ENCODE measurements at places on chromosomes 4 and X. TPM values are rescaled to one million over a fixed set of nuclear protein-coding genes. Genes with fewer than 3 reads are reported as not detected.

The CYBB gene
- 0.25 TPM for total RNA-seq

The OTUD6A gene
- not detected for total RNA-seq

The GAB1 gene
- 0.34 TPM for total RNA-seq

The MSX1 gene
- 0.61 TPM for total RNA-seq

The TEC gene
- 4.2 TPM for total RNA-seq

- H3K4me1 ChIP-seq = no peaks in the 10 kb centered on the region
- H3K4me3 ChIP-seq = no peak overlapping the region
- H3K27me3 ChIP-seq = no peaks in the 10 kb centered on the region
- no peak for DNase-seq
- H3K27ac ChIP-seq = no peak overlapping the region
- H3K36me3 ChIP-seq = no peaks in the 10 kb centered on the region
Observed at GRCh38 chrX:68232206-68232605, 201.1 kb downstream of the OPHN1 start.

DNA sequence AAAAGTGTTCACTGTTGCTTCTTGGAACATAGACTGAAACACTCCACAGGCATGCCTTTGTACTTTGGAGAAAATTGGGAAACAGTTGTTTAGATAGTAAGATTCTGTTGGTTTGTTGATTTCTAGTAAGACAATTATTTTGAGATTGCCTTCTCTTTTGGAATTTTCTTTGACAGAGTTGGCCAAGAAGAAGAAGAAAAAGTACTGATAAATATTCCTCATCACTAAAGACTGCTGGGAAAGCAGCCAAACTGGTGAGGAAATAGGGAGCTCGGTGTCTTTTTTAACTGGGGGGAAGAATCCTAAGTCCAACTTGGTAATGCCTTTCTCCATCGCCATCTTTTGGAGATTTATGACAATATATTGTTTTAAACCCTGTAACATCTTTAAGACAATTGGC is 370.7 kb downstream of the GPAT3 start:
- H3K27me3 ChIP-seq = no peaks in the 10 kb centered on the region
- H3K4me1 ChIP-seq = no peaks in the 10 kb centered on the region
- H3K4me3 ChIP-seq = no peak overlapping the region
- no peak overlapping the region for H3K27ac ChIP-seq
- no peaks in the 10 kb centered on the region for H3K36me3 ChIP-seq

- no peaks in the 10 kb centered on the region for H3K27me3 ChIP-seq
- no peaks in the 10 kb centered on the region for H3K36me3 ChIP-seq
- H3K4me1 ChIP-seq = no peaks in the 10 kb centered on the region
- no peak for DNase-seq
Observed at GRCh38 chrX:29318012-29318411, 730.8 kb downstream of the IL1RAPL1 start.

DNA sequence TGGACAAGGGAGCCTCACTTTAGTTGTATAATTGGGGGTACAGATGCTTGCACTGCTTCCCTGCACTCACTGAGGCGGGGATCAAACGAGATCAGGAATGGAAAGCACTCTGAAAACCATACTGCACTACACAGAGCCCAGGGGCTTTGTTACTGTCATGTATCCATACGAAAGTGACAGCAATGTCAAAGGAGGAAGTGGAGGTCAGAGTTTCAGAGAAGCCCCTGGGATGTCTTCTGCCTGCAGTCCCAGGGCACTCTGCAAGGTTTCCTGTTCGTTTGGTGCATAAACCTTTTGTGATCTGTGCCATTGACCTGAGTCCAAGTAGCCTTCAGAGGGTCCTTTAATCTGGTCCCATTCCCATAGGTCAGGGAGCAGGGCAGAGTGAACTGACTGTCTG is 31.2 kb downstream of the RNF175 start:
- H3K27me3 ChIP-seq = peaks cover 1% of the 10 kb centered on the region
- DNase-seq = no peak
- H3K4me1 ChIP-seq = peaks cover 6% of the 10 kb centered on the region

DNA sequence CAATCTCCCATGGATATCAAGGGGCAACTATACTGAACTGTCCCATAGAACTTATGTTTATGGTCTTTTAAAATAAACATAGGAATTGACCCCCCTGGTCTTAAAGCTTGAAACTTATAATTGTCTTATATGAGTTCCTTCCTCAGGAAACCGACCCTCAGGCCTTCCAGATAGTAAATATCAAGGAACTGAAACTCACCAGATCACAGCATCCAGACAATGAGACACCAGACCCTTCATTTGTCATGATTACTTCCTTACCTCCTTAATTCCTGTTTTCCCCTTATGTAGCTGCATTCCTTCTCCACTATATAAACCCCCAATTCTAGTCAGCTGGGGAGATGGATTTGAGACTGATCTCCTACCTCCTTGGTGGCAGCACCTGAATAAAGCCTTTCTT is 94.8 kb upstream of the GRPR start:
- no peaks in the 10 kb centered on the region for H3K27me3 ChIP-seq
- no peaks in the 10 kb centered on the region for H3K36me3 ChIP-seq
- no peak overlapping the region for H3K27ac ChIP-seq
- no peak for DNase-seq
- H3K4me3 ChIP-seq = no peak overlapping the region

DNA sequence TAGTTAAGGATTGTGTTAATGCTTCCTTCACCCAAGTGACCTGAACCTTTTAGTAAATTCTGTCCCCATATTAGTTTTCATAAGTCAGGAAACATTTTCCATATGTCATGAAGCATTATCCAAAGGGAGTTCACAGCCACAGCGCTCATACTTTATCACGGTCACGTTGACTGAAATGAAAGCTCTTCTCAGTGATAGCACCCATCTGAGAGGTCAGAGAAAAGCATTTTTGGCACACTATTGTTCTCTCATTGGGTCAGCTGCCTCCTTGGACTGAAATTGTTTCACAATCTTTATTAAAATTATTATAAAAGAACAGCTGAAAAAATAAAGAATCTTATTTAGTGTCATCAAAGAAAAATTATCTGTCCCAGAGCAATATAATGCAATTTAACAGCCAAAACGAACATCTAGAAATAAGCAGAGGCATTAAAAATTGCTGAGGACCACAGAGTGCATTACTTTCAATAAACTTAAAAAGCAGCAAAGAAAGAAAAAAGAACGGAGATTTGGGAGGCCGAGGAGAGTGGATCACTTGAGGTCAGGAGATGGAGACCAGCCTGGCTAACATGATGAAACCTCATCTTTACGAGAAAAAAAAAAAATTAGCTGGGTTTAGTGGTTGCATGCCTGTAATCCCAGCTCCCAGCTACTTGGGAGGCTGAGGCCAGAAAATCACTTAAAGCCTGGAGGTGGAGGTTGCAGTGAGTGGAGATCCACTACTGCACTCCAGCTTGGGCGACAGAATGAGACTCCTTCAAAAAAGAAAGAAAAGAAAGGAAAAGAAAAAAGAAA is 680.8 kb upstream of the FAM241A start:
- H3K27me3 ChIP-seq = no peaks in the 10 kb centered on the region
- H3K36me3 ChIP-seq = no peaks in the 10 kb centered on the region
- H3K4me3 ChIP-seq = no peak overlapping the region
- DNase-seq = no peak

DNA sequence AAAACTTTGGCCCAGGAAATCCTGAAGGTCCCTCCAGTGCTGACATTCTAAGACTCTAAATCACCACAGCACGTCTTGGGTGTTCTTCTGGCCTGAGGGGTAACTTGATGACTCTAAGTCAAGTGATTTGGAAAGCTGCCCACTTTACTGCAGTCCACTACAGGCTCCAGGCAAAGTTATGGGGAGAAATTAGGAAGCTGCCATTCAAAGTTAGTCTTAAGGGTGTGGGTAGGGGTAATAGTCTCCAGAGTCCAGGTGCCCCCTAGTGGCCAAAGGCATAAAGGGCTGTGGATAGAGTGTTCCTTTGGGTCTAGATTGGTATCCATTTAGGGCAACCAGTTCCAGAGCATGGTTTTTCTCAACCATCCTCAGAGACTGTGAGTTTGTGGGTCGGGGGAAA is 38.7 kb upstream of the SLC16A2 start:
- DNase-seq = peak; percentile 75
- no peaks in the 10 kb centered on the region for H3K4me1 ChIP-seq
- H3K4me3 ChIP-seq = no peak overlapping the region
- no peak overlapping the region for H3K27ac ChIP-seq
- no peaks in the 10 kb centered on the region for H3K27me3 ChIP-seq
- H3K36me3 ChIP-seq = no peaks in the 10 kb centered on the region

GRCh38 chrX:275476-275966 is 5.7 kb upstream of the PLCXD1 start:
- H3K36me3 ChIP-seq = no peaks in the 10 kb centered on the region
- H3K4me3 ChIP-seq = peak overlapping the region; percentile 74
- DNase-seq = no peak
- H3K27me3 ChIP-seq = no peaks in the 10 kb centered on the region
- peaks cover 14% of the 10 kb centered on the region for H3K4me1 ChIP-seq

GRCh38 chrX:102934624-102935023 is 2.4 kb upstream of the RAB40AL start:
- no peaks in the 10 kb centered on the region for H3K27me3 ChIP-seq
- no peak overlapping the region for H3K27ac ChIP-seq
- DNase-seq = peak; percentile 41
- no peaks in the 10 kb centered on the region for H3K36me3 ChIP-seq

DNA sequence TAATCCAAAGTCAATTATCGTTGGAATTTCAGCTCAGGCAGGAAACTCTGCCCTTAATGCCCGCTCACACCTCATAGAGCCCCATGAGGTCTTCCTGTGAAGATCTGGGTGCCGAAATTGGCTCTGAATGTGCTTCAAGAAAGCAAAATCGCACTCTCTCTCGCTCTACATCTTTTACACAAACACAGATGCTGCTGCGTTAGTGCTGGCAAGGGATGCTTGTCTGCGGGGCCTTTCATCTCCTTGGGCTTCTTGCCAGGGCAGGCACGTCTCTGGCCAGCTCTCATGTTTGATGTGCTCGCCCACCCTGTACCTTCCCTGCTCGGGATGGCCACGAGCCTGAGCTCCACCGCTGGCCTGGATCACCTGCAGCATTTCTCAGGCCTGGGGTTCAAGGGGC is 66.5 kb downstream of the CLCN4 start:
- H3K4me1 ChIP-seq = no peaks in the 10 kb centered on the region
- H3K4me3 ChIP-seq = no peak overlapping the region
- no peak overlapping the region for H3K27ac ChIP-seq
- H3K36me3 ChIP-seq = no peaks in the 10 kb centered on the region
- no peak for DNase-seq
- no peaks in the 10 kb centered on the region for H3K27me3 ChIP-seq

- H3K27me3 ChIP-seq = no peaks in the 10 kb centered on the region
- no peak for DNase-seq
- peaks cover 2% of the 10 kb centered on the region for H3K4me1 ChIP-seq
- H3K27ac ChIP-seq = no peak overlapping the region
- H3K4me3 ChIP-seq = no peak overlapping the region
- peaks cover 25% of the 10 kb centered on the region for H3K36me3 ChIP-seq
Observed at GRCh38 chr4:3221996-3222395, 27.0 kb upstream of the MSANTD1 start.

DNA sequence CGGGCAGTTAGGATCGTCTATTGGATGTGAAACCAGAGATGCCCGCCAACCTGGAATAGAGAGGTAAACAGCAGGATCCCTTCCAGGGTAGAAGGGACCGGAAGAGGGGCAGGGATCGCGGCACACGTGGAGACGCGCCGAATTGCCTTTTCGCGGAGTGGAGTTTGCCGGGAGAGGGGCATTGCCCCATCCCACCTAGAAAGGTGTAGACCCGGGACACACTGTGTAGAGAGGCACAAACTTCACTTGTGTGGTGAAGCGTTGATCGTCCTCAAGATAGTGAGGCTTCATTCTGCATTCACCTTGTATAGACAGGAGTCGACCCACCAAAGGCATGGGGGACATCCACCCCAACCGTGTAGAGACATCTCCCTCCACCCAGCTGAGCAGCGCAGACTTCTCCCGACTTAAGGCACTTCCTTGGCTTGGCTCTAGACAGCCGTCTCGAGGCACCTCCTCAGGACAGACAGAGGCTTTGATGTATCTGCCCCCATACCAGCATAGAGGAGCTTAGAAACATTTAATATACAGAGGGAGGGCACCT is 410 bp downstream of the GNL3L start:
- DNase-seq = no peak
- H3K4me1 ChIP-seq = peaks cover 31% of the 10 kb centered on the region
- H3K27me3 ChIP-seq = no peaks in the 10 kb centered on the region
